Aorta (tissue), 5 donors: ENCODE measurements at places on chromosomes 6 and 20. TPM values are rescaled to one million over a fixed set of nuclear protein-coding genes. Genes with fewer than 3 reads are reported as not detected.

- no peak for DNase-seq
Observed at GRCh38 chr6:24321538-24322162, 36.2 kb downstream of the DCDC2 start.

The BHLHE23 gene
- total RNA-seq: not detected

DNA sequence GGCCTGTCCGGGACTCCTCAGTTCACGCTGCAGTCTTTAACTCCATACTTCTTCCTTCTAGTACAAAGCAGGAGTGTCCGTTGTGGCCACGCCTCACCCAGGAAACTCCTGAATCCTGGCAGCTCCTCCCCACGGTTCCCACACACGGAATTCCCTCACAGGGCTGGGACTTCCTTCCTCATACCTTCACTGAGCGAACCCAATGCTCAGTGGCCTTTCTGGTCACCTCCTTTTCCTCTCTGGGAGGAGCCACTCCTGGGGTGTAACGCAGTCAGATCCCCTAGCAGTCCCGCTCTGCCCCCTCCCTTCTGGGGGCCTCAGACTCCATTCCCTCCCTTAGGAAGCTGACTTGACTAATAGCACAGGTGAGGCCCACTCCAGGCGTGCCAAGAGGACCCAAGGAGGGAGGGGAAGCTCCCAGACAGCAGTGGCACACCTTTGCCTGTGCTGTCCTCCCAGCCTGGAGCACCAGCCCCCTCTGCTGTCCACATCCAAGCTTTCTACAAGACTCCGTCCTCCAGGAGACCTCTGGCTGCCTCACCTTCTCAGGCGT lies at the start of gene SLC52A3:
TSS of gene SLC52A3 (minus strand) at position 75 of the 553 bp plus-strand sequence. CDS start 2,726 bp downstream, outside the sequence.
- DNase-seq: no peak

- DNase-seq: no peak
Observed at GRCh38 chr20:42949950-42950349, 239.8 kb downstream of the PTPRT start.

DNA sequence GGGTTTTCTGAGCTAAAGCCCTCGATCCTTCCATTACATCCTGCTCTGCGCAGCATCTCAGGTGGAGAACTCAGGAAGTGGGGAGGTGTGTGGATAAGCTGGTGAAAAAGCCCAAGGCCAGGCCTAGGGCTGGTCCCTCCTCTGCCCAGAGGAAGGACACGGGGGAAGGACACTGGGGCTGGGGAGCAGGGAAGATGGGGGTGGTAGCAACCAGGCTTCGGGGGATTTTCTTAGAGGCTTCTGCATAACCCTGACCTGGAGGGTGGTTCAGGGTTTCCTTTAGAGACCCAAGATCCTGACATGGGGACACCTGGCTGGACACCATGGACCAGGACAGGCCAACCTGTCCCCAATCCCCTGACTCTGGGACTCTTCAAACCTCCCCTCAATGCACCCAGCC lies 37.9 kb downstream of the SUN5 start:
- DNase-seq: peak; percentile 33

DNA sequence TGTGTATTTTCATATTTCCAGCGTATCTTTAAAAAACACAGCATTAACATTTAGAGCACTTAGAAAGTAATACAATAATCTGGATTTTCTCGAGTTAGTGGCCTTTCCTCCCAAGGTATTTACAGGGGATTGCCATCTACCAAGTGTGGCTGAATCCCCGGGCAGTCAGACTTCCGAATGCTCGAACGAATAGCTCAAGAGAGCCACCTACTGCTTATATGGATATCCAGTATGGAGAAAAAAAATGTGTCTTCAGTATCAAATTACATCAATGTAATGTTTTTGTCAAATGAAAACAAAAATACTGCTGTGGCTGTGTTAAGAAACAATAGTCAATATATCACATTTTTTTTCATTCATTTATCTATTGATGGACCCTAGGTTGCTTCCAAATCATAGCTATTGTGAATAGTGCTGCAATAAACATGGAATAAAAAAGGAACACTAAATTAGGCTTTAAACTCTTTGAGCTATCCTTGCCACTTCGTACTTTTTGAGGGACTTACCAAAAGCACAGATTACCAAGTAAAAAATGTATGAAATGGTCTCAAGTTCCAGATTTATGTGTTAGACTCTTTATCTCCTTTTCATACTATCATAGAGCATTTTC lies 654.5 kb upstream of the PTCHD4 start:
- no peak for DNase-seq
